ENCODE measurements at places on chromosomes 12 and 14.
A peak's percentile ranks its signal among the peaks of the same experiment; 100 is the strongest.

GRCh38 chr12:93831374-93831773 is 154.2 kb downstream of the CRADD start:
- no peak for DNase-seq

DNA sequence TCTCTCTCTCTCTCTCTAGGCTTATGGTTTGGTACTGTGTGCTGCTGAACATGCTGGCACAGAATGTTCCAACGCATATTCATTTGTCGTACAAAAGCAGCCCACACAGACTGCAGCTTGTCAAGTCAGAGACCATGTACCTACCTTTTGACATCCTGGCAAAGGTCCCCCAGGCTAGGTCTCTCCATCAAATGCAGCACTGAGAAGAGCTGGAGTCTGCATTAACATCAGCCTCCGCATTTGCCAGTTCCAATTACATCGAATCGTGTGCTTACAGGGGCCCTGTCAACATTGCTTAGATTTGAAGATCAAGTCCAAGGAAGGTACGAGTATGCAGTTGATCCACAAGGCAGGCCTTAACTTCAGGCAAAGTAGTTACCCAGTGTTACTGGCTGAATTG is 47.9 kb downstream of the GPR135 start:
- DNase-seq: no peak

DNA sequence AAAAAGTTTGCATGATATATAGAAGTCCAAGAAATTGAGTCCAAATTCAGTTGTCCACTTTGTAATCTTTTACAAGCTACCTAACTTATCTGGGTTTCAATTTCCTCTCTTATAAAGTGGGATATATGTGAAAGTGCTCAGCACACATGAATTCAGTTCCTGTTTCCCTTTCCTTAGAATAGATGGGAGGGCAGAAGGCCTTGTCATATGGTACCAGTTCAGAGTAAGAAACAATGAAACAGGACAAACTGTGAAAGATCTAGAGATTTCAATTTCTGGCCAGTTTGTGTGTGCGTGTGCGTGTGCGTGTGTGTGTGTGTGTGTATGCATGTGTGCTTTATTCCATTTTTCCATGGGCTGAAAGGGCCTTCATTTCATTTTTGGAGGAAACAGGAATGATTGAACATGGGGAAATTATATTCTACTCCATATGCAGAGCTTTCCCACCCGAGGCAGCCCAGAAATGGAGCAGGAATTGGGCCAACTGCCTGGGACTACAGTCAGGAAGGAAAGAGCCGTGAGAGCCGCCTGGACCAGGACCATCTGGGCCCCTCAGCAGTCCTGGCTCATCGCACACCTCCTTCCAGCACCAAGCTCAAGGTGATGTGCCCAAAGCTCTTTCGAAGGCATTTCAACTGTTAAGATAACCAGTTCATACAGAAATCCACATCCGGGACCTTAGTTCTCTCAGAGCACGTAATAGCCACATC is 183.2 kb downstream of the EPS8 start:
- DNase-seq: no peak

DNA sequence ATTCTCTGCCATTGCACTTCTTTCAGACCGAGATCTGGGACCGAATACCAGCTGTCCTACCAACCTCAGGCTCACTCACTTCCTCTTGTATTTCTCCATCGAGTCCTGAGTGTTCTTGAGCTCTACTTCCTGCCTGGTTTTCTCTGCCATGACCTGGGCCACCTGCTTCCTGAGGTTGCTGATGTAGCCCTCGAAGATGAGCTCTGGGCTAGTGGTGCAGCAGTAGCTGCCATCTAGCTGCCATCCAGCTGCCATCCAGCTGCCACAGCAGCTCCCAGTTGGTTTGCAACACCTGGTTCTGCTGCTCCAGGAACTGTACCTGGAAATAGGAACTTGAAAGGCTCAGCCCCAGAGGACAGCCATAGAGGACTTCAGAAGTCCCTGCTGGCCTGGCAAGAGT is 15.0 kb upstream of the KRT73 start:
- DNase-seq: no peak

DNA sequence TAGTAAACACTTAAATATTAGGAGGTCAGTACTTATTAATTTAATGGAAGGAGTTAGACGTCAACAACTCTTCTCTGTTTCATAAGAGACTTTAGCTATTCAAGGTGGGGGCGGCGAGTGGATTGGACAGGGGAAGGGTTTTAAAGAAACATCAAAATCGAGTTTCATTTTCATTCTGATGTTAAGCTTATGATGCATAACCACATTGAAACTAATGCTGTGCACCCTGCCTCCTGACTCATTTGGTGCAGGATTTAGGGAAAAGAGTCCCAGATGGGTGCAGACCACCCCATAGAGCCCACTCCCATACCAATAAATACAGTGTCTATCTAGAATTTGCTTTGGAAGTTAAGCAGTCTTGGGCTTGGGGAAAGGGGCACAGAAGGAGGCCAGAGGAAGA is 7.4 kb downstream of the ZBTB39 start:
- no peak for DNase-seq

GRCh38 chr12:105978276-105978675 is 160.5 kb downstream of the NUAK1 start:
- no peak for DNase-seq

DNA sequence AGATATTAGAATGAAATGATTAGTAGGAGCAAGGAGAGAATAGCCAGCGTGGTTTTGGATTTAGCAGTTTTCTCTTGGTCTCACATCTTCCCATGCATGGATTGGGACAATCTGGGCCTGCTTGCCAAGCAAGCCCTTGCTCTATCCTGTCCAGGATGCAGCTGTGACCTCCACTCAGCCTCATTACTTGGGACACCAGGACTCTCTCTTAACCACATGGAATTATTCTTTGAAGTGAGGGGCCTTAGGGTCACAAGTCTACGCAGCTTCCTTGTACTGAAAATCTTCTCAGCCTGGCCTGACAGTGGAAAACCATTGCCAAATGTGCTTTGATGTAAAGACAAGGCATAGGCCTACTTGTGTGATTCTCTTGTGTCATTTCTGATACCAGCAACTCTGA is 28.0 kb upstream of the DCN start:
- no peak for DNase-seq

DNA sequence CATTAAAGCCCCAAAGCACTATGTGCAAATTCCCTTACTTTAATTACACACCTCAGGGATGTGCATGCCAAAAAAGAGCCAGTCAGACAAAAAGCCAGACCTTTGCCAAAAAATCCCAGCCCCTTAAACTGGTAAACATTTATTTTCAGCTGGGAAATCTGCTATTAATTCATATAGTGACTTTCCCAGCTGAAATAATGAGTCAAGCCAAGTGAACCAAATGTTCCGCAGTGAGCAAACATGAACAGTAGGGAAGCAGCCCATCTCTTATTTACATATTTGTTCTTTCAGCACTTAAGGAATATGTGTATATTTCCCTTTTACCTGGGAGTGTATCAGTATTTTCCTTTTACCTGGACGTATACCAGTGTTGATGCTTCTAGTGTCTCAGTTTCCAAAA is 44.0 kb upstream of the OTX2 start:
- DNase-seq: no peak

GRCh38 chr12:41936333-41936732 is 208.3 kb downstream of the GXYLT1 start:
- no peak for DNase-seq

DNA sequence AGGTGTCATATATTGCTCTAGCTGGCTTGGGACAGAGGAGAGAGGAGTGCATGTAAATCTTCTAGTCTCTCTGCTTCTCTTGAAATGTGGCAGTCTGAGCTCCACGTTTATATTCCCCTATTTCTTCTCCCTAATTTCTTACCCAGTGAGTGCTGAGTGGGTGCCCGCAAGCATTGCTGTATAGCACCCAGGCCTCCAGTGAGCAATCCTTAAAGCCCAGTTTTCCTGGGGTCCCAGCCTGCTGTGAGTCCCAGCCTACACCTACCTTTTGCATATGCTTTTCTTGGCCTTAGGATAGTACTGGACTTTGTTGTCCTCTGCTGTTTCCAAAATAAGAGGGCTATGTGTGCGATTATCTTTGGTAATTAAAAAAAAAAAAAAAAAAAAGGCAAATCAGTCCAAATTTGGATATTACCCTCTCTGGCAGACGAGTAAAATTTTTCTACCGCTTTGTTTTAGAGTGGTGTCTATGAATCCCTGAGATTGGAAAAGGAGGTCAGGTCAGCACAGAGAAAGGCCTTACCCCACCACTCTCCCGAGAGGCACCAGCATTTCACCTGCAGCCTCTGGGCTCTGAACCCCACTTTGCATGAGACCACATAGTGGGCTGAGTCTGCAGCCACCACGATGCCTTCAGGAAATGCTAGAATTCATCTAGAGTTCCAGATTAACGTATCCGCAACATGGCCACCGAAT is 1.1 kb downstream of the MGST1 start:
- DNase-seq: no peak

- no peak for DNase-seq
These were observed 184.4 kb upstream of the SLC38A2 start for GRCh38 chr12:46556819-46557524.

DNA sequence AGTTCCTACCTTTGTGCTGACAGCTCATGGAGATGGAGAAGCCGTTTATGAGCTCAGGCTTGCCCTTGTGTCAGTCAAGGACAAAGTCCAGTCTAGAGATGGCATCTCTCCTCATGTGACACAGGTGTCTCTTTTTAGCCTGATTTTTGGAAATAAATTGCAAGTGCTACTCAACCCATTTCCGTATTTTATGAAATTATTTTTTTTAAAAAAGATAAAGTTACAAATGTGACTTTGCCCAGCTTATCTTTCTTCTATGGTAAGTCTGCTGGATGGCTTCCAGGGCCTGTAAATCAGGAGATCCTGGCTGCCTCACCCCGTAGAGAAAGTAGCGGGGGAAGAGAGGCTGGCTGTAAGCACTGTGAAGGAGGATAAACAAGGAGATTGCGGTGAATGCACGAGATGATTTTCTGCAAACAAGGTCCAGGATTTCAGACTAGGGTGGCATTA is 169.7 kb downstream of the MYRFL start:
- no peak for DNase-seq

DNA sequence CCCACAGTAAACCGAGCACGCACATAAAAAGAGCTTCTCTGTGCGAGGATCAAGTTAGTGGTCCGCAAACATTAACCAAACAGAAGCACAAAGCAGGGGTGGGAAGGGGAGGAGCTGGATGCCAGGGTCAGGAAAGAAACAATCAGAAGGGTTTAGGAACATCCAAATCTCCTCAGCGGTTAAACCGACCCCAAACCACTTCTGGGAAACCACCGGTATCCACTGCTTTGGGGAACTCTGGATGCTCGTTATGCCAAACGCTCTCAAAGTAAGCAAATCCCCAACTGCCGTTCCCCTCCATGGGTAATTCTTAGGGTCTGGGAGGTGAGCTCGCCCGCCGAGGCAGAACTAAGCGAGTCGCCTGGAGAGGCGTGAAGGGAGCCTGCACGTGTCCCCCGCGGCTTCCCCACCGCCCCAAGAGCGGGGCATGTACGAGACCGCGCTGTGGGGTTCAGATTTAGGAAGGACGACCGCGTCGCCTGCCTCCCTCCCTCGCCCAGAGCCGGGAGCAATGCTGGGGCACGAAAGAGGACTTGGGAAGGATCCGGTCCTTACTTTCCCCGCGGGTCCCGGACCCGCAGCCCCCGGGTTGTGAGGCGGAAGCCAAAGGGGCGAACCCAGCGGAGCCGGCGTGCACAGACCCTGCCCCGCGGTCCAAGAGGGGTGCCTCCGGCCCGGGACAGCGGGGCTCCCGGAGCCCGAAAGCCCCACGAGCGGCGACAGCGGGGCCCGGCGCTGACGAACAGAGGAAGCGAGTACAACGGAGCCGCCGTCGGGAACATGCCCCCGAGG is 711 bp downstream of the SBNO1 start:
- no peak for DNase-seq

DNA sequence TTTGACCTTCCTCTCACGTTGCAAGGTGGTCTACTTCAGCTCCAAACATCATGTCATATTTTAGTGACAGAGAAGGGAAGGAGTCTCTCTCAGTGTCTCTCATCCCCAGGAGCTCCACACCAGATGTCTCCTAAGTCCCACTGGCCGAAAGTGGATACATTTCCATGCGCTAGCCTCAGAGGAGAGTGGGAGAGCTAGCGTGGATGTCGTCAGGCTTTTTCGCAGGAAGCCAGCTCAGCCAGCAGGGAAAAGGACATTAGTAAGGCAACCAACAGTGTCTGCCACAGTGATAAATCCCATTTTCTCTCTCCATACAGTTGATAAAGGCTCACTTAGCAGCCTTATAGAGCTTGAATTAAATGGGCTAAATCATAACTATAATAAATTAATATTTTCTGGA is 155.7 kb downstream of the PELI2 start:
- DNase-seq: no peak

GRCh38 chr14:64891839-64892375 is 12.2 kb upstream of the SPTB start:
- peak; percentile 88 for DNase-seq

GRCh38 chr14:24437020-24437735 is 5.4 kb downstream of the SDR39U1 start:
- no peak for DNase-seq

DNA sequence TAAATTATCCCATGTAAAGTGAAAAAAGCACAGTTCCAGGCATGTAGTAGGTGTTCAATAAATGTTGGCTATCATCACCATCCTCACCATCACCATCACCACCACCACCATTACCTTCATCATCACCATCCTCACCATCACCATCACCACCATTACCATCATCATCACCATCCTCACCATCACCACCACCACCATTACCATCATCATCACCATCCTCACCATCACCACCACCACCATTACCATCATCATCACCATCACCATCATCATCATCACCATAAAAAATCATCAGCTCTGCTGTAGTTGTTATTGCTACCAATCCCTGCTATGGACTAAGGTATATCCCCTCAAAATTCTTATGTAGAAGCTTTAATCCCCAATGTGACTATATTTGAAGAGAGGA is 15.1 kb downstream of the ISCU start:
- no peak for DNase-seq

GRCh38 chr12:8946733-8947132 is 2.7 kb downstream of the M6PR start:
- DNase-seq: no peak

GRCh38 chr14:51260225-51260624 is 20.2 kb downstream of the TMX1 start:
- DNase-seq: no peak

DNA sequence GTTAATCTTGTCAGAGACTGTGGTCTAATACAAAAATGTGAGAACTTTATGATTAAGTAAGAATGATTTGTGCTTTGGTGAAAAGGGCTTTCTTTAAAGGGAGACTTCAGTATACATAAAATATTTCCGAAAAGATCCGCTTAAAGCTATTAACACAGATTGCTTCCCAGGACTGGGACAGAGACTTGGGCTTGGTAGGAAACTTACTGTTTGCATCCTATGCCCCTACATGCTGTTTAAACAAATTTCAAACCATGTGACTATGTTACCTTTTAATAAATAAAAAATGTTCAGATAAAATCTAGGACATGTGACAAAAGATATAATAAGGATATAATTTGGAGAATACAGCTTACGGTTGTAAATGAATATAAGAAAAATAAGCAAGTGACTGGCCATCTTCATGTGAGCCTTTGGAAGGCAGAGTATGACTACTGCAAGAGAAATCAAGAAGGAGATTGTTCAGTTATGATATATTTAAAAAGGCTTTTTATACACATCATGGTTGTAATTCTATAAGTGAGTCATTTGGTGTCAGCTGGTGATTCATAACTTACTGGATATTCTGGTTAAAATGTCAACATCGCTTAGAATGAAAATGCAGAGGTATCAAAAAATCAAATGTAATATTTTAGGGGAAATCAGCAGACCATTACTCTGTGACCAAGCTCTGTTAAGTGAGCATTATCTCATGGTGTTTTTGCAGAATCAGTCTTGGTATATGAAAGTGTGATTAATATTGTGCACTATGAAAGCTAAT is 234.7 kb upstream of the E2F7 start:
- DNase-seq: peak; percentile 23

Data from HTR-8/SVneo (cell line).